ENCODE measurements at places on chromosomes 6 and 20.

- no peak for DNase-seq
Measured at GRCh38 chr20:63347081-63347741, 13.9 kb downstream of the CHRNA4 start.

DNA sequence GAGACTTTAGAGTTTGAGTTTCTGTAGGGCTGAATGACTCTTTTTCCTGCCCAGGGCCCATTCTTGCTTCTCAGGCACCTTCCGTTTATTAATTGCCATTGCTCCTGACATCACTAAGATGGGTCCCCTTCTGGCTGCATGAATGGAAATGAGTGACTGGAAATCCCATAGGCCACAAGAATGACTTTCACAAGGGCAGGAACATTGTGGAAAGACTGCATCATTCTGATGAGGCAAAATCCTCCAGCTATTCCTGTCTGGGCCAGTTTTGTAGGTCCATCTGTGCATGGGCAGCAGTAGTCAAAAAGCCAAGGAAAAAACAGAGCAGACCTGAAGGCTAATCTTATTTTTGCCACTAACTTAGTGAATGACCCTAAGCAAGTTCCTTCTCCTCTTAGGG lies 19.3 kb downstream of the TMEM74B start:
- DNase-seq, result no peak

DNA sequence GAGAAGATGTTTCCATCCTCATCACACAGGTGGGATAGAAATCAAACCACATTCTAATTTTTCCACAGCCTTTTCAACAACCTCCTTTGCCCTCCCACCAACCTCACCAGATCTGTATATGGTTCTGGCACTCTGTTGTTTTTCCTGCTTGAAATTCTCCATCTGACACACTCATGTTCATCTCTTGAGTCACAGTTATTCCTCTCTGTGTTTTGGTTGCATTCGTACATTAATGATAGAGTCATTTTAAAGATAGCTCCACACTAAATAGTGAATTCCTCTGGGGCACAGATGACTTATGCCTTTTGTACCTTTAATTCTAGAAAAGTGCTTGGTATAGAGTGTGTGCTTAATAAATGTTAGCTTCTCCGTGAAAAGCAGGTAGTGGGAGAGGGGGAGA lies 1.4 kb upstream of the GCLC start:
- DNase-seq, result no peak

DNA sequence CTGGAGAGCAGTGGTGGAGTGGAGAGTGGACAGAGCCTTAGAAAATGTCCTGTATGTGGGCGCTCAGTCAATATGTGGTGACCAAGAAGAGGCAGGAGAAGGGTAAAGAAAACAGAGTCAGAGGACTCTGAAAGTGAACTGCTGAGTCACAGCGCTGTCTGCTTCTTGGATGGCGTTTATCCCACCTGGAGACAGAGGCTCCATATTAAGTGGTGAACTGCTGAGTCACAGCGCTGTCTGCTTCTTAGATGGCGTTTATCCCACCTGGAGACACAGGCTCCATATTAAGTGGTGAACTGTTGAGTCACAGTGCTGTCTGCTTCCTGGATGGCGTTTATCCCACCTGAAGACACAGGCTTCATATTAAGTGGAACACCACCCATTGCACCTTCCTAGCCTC lies 119.3 kb upstream of the RALGAPA2 start:
- no peak for DNase-seq

DNA sequence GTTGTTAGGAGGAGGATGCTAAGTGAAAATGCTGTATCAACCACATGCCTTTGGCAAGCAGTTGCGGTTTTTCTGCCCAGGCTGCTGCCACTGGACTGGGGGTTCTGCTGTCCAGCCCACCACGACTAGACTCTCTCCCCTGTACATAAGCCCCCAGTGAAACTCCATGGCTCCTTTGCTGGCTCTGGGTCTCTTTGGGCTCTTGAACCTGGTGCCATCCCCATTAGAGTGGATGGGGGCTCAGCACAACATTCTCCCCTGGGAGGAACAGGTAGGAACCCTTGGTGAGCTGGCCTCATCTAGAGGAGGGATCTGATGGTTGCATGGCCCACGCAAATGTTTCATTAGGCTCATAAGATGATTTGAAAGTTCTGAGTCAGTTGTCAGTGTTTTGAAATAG lies 204.8 kb upstream of the KCNG1 start:
- no peak for DNase-seq

GRCh38 chr20:46985250-46985649 lies 90.6 kb downstream of the EYA2 start:
- DNase-seq, result no peak

DNA sequence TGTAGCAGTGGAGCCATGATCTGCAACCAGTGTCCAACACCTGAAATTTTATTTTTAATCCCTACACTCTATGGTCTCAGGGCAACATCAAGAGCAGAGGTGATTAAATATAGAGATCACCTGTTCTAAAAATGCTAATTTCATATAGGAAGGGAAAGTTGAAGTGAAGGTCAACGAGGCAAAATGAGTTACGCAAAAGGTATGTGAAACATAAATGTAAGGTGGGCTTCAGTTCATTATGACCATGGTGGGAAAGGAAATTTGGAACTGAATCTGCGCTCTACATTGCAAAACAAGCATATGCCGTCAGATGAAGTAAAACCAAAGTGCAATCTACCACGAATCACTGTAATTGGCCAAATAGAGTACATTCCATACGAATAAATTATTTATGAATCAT lies 35.2 kb upstream of the STMND1 start:
- no peak for DNase-seq

DNA sequence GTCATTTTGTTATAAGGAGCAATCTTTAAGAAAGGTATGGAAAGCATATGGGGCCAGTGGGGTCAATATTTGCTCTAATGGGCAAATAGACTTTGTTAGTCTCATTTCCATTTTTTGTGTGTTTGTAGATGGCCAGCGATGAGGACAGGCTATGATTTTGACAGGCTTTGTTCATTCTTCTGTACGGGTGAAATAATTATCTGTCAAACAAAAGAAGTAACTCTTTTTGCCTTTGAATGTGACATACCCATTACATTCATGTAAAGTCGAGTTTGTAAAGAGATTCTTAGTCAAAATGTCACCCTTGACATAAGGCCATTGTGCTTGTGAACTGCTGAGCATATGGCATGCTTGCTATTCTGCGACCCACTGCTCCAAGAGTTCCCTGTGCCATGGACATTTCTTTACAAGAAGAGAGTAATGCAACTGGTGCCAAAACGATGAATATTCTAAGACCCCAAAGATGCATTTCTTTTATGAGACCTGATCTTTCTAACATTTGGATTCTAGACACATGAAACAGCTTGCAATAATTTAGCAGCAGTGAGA lies 38.2 kb upstream of the JAG1 start:
- no peak for DNase-seq

GRCh38 chr6:41422161-41422560 lies 86.8 kb downstream of the NCR2 start:
- no peak for DNase-seq

GRCh38 chr20:17875106-17875980 lies 93.3 kb downstream of the SNX5 start:
- DNase-seq, result no peak

GRCh38 chr6:16402581-16402900 lies 164.2 kb downstream of the GMPR start:
- no peak for DNase-seq
